GM12891 (cell line): ENCODE measurements at places on chromosomes 11 and 22.

GRCh38 chr22:31162015-31162765, 2.2 kb downstream of the RNF185 start:
- no peak for DNase-seq

GRCh38 chr11:71383461-71383860, 64.7 kb downstream of the DHCR7 start:
- peak; percentile 68 for DNase-seq

- no peak for DNase-seq
Observed at GRCh38 chr22:20095521-20095920, 15.5 kb downstream of the DGCR8 start.

DNA sequence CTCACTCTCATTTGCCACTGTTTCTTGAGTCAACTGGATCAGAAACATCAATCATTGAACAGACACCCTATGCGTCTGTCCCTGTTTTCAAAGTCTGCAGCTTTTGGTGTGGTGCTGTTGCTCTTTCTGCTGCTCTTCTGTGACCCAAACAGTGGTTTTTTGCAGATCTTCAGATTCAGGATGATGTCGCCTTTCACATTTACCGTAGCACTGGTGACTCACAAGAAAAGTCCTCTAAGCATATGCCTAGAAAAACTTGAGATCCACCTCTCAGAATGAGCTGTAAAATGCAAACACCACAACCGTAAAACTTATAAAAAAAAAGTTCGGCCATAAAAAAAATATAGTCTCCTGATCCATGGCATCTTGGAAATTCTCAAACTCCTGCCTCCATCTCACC, 400.4 kb downstream of the NTM start:
- no peak for DNase-seq

GRCh38 chr11:72859126-72859525, 44.9 kb downstream of the ATG16L2 start:
- no peak for DNase-seq

DNA sequence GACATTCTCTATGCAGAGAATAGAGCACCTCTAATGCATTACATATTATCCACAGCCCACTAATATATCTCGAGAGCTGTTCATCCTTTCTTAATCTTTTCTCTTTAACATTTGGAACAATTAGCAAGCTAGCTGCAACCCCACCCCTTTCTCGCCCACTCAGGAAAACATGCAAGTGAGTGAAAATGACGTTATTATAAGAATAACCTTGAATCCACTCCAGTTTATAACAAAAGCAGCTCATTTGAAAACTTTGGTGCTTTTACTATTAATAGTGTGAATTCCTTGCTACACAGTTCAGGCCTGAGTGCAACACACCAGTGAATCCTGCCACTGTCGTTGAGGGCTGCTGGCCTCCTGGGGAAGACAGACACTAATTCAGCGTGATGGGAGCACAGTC, 63.3 kb upstream of the BMAL1 start:
- DNase-seq, result no peak

GRCh38 chr22:49693416-49693815, 134.3 kb downstream of the BRD1 start:
- DNase-seq, result no peak

DNA sequence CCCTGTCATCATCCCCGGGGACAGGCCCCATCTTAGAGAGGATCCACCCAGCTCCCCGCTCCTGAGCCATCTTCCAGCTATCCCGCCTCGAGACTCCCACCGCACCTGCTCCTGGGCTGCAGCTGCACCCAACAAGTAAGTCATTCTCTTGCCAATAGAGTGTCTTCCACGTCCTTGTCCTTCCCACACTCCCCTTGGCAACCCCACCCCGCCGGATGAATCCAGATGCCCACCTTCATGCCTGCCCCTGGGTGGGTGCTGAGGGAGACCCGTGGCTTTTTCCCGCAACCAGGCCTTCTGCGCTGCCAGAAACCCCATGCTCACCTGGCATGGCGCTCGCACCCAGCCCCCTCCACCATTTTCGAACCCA, 11.1 kb upstream of the C11orf24 start:
- no peak for DNase-seq

GRCh38 chr11:10322401-10322800, 17.5 kb downstream of the ADM start:
- DNase-seq, result no peak

DNA sequence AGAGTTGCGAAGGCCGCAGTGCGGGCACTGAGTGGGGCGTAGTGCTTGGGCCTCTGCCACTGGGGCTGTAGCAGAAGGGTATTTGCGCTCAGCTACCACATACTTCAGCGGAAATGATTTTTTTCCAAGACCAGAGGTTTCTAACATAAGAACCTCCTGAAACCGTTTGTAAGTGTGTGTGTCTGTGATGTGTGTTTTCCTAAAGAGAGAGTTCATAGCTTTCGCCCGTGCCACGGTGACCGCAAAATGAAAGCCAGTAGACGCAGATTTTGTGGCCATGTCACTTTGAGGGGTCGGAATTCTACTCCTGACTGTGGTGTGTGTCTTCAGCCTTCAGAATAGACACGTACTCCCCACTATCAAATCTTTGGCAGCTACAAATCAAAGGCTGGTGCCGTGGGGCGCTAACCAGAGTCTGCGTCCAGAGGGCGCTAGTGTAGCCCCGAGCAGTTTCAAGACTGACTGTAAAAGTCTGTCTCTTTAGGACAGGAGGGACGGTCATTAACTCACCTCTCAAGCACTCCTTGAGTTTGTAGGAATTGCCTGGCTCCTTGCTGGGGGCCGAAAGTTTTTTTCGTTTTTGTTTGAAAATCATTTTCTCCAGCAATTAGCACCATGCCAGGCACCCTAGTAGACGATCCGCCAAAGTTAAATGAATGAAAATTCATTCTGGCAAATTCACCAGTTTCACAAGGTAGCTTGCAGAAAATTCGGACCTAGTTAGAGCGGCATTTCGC, 2.5 kb upstream of the CALCA start:
- no peak for DNase-seq

- DNase-seq, result no peak
Observed at GRCh38 chr11:117809236-117810055, 12.4 kb upstream of the DSCAML1 start.

DNA sequence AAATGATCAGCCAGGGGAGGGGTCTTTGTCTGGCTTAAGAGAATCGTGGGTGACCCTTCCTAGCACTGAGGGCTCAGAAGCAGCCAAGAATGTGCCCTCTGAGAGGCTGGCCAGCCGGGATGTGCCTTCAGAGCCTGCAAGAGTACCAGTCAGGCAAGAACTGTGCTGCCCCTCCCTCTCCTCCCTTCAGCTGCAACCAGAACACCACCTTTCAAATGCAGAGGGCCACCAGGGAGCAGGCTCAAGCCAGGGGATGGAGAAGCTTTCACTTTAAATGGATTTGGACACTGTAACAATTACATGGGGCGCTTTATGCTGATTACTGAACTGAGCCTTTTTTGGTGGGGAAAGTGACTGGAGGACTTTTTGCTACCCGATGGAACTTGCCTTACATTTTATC, 44.9 kb upstream of the TENM4 start:
- no peak for DNase-seq

DNA sequence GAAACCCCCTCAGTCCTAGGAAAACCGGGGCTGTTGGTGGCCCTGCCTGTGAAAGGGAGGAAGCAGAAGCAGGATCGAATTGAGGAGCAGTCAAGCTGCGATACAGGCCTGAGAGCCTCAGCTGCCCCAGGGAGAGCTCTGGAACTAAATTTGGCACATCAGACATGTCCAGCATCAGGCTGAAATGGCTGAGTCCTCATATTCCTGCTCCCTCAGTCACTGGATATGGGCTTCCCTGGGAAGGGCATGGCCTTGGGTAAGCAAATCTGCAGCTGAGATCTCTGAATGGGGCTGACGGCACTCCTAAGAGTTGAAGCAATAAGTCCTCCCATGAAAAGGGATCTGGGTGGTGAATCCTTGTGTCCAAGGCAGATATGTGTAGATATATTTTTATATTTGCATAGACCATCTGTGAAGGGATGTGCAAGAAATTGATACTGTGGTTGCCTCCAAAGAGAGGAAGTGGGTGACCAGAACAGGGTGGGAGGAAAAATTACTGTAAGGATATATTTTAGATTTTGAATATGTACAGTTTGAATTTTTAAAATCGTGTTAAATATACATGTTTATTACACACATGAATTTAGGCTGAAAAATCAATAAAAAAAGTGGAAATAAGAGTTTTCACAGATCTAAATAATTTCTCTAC, 45.5 kb downstream of the APIP start:
- no peak for DNase-seq

DNA sequence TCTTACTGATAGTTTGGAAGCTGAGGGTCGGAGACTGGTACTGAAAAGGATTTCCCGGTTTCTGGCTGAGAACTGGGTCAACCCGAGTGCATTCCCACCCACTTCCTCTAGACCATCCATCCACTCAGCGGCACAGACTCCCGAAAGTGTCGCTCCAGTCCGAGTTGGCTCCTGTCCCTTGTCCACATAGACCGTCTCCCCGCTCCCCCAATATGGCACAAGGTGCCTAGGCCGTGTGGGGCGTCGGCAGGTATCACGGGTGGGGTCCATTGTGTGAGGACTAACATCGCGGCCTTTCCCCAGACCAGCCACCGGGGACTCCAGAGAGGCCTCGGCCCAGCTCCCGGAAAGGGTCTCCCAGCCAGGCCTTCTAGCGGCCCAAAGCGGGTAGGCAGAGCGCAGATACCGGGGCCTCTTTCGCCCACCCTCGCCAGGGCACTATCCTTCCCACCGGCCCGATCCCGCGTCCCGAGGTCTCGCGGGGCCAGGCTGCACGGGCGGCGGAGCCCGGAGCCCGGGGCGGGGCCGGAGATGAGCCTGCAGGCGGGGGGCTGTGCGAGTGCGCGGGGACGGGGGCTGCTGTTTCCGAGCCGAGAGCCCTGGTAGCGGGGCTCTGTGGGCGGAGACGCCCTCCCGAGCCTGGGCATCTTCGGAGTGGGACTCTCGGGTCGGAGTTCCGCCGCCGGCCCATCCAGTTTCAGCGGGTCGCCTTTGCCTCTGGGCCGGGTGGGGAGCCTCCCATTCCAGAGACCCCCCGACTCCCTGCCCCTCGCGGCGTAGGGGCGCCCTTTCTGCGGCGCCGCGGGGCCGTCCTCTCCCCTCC, 21.1 kb downstream of the SERPINH1 start:
- peak; percentile 90 for DNase-seq

- no peak for DNase-seq
Observed at GRCh38 chr22:24091551-24092420, 80.7 kb downstream of the CABIN1 start.

GRCh38 chr11:102010776-102011494, 36.3 kb upstream of the CFAP300 start:
- DNase-seq, result no peak

DNA sequence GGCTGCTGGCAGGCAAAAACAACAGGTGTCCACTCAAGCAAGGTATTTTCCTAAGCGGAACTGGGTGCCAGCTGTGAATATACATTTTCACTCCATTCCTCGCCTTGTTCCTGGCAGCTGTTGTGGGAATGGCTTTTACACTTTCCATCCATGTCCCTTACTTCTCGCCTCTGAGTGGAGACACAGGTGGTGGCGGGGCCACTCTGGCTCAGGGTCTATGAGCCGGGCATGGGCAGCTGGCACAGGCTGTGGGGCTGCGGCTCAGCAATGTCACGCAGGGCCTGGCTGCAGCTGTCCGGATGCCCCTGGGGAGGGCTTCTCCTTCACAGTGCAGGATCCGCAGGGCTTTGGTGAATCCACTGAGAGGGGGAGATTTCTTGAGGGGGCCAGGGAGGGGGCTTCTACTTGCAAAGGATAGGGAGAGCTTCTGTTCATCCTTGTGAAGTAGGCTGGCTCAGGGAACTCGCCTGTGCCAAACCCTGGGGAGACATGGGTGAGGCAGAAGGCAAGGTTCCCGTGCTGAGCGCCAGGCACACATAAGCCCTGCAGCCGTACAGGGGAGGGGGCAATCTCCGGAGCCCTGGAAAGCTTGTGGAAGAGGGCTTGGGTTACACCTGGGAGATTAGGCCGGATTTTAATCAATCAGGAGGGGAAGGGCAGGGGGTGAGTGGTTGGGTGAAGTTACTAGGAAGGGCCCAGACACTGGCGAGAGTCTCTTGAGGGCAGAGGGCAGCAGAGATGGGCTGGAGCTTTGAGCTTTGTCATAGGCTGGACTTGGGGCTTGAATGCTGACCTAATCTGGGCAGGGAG, 45.7 kb downstream of the KCNQ1OT1 start:
- no peak for DNase-seq

DNA sequence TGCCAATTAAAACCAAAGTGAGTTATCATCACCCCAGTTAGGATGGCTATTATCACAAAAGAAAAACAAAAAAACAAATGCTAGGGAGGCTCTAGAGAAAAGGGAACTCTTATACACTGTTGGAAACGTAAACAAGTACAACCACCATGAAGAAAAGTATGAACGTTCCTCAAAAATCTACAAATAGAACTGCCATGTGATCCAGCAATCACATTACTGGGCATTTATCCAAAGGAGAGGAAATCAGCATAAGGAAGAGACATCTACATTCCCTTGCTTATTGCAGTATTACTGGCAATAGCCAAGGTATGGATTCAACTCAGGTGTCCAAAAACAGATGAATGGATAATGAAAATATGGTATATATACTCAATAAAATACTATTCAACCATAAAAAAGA, 1145.1 kb downstream of the LRRC4C start:
- no peak for DNase-seq

DNA sequence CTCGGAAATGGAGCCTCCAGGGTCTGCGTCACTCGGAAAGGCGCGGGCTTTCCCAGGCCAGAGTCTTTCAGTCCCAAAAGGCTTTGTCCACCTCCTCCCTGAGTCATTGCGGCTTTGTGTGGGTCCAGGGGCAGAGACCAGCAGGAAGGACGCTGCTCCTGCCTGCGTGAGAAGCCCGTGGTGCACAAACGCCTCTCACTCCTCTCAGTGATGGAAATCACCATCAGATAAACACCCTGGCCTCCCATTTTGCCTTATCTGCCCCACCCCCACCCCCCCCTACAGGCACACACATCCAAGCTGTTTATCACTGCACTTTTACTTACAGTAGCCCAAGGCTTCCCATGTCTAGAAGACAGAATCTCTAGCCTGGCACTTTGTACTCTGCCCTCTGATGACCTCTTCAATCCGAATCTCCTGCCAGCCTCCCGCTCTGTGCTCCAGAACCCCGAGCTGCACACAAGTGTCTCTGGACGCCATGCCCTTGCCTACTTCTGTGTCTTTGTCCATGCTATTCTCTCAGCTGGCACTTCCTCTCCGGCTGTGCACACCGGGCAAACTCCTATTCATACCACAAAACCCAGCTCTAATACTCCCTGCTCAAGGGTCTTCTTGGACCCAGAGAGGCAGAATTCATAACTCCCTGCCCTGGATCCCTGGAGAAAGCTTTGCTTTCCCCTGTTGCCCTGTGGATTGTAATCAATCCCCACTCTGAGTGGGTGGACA, 954.6 kb downstream of the TBC1D22A start:
- DNase-seq, result no peak

DNA sequence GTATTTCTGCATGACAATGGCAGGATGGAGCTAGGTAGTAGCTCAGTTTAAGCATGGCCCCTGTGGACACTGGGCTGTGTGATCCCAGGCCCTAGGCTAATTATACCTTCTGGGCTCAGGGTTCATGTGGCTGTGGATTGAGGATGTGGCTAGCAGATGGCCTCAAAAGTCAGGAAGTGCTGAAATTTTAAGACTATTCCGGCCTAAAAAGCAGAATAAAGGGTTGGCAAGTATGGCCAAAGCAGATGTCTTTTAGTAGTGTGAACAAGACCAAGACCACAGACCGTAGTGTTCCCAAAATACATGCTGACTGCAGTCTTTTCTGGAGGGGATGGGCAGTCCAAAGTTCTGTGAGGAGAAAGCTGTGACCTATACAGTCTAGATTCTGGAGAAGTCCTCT, 115.7 kb upstream of the RAG2 start:
- DNase-seq, result no peak

- no peak for DNase-seq
Observed at GRCh38 chr11:107043242-107044006, 25.1 kb upstream of the GUCY1A2 start.
